ENCODE measurements at places on chromosomes 3 and 15. TPM values are rescaled to one million over a fixed set of nuclear protein-coding genes. Genes with fewer than 3 reads are reported as not detected.

The SLC9C1 gene
- total RNA-seq = 0.15 TPM

DNA sequence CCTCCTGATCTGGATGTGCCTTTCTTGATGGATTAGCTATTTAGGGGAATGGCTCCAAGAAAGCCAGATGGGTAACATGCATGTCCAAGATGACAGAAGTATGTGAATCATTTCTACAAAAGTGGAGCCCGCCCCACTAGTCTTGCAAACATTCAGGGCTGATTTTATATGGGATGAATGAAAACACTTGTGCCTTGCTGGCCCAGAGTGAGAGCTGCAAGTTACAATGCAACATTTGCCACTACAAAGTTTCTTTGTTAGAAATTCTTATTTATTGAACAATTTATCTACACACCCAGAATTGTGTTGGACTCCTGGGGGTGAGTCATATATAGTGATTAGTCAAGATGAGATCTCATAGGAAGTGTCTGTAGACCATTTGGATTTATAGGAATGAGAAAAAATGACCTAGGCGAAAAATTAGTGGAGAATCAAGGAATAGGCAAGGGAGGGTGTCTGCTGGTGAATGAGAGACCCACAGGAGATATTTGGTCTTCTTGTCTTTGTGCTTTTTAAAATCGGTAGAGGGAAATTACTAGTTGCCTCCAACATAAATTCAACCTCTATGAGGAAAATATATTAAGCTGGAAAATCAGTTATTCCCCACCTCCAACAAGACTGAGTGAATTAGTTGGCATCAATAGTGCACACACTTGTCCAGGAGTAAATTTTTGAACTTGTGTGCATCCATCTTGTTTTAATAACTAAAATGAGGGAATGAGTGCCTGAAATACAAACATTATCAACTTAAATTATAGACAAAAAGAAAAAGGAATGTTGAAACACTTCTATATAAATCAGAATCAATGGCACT, 53.5 kb upstream of the DCBLD2 start:
- no peak for DNase-seq

- no peak for DNase-seq
These were observed 230.5 kb upstream of the LRTM1 start for GRCh38 chr3:55158345-55158744.

The IL1RAP gene
- 3.9 TPM for total RNA-seq

Data from colonic mucosa (tissue), 4 donors.